B cell (primary cell): ENCODE measurements at places on chromosomes 2 and 18.

DNA sequence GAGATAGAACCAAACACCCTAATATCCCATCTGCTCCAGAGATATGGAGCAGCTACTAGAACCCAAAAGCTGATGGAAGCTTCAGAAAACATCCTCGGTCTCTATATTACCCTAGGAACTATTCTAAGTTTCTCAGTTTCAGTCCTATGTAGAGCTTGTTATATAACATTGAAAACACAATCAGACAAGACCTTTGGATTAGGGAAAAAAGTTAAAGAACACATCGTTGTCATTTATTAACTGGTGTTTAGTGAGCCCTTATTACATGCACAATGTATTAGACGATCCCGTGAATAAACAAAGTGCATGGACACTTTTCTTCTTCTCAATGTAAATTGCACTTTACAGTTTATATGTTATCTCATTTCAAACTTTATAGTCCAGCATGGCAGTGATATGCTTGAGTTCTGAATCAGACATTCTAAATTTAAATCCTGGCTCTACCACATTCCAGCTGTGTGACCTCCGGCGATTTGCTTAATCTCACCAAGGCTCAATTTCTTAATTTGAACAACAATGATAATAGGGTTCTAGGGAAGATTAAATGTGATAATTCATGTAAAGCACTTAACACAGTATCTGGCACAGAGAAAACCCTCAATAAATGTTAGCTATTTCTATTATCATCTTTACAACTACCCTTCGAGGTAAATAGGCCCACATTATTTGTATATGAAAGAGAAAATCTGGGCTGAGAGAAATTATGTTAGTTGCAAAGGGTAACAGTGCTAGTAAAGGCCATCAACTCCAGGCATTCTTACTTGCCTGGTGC, 83.6 kb upstream of the PIK3C3 start:
- DNase-seq: no peak

GRCh38 chr2:56892382-56892781, 708.6 kb downstream of the CCDC85A start:
- DNase-seq: no peak

DNA sequence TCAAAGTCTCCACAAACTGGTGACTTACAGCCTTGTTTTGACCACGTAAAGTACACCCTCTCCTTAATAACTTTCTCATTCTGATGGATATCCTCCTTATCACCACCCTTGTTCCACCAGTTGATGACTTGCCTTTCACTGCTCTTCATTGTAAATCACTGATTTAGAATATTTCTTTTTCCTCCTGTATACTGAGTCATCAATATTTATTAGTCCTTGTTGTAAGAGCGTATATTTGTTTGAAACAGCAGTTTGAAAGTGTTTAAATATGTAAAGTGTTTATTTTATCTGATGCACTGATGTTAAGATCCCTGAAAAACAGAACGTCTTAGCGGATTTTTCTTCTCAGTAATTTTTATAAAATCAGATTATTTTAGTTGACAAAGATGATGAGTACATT, 34.2 kb upstream of the DYSF start:
- DNase-seq: no peak

GRCh38 chr18:57737400-57738060, 65.6 kb downstream of the ATP8B1 start:
- no peak for DNase-seq

GRCh38 chr2:207088839-207089238, 76.9 kb downstream of the KLF7 start:
- no peak for DNase-seq
